ENCODE measurements at places on chromosomes 5 and 9.

DNA sequence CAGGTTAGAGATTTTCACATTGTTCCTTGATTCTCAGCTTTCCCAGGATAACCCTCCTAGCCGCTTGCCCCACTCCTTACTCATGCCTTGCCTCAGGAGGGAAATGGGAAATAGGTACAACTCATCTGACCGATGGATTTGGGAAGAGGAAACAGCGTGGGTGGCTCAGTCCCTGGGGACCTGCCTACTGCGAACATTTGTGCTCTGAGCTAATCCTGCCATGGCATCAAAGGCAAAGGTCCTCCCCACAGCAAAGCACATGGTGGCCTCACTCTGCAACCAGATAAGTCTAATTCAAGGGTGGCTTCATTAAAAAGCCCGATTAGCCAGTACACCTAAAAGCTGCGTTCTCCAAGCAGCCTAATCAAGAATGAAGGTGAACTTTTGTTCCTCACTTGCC lies 82.4 kb upstream of the ADRA1B start:
- no peak for DNase-seq

DNA sequence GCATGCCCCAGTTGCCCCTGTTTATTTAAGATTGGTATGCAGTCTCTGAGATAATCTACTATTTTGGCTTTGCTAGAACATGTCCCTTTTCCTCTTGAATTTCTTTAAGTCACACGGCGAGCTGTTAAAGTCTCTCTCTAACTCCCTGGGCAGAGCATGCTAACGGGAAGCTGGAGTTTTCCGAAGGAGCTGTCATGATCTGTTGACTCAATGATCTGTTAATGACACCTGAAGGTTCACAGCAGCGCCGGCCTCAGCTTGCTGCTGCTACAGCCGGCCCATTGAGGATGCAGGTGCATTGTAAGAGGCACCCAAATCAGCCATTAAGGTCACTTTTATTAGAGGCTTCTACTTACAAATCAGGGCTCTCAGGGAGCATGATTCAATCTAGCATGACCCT lies 1203.4 kb downstream of the MAT2B start:
- no peak for DNase-seq

- DNase-seq = no peak
Measured at GRCh38 chr9:36817160-36817834, 216.8 kb downstream of the PAX5 start.

- peak; percentile 84 for DNase-seq
Measured at GRCh38 chr9:94783102-94783682, 56.7 kb downstream of the AOPEP start.

DNA sequence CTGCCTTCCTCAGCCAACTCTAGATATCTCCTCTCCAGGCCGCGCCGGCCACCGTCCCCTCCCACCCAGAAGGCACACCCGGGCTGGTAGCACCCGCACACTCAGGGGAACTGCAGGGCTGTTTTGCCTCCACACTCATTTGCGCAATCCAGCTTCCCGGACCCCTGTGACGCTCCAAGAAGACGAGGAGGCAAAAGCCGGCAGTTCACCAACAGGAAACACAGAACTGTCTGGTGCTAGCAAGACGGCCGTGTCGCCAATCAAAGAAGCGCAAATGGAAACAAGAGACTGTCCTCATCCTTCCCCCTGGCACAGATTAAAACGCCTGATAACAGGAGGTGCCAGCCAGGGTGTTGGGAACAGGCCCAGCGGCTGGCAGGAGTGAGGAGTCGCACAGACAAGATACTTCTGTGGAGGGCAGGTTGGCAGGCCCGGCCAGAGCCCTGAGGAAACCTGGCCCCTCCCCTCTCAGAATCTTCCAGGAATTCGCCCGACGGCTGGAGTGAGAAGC lies 7.8 kb downstream of the AGPAT2 start:
- DNase-seq = no peak

GRCh38 chr9:32161720-32162119 lies 222.7 kb upstream of the ACO1 start:
- DNase-seq = no peak

- DNase-seq = no peak
Measured at GRCh38 chr9:7784472-7784871, 15.1 kb downstream of the DMAC1 start.

DNA sequence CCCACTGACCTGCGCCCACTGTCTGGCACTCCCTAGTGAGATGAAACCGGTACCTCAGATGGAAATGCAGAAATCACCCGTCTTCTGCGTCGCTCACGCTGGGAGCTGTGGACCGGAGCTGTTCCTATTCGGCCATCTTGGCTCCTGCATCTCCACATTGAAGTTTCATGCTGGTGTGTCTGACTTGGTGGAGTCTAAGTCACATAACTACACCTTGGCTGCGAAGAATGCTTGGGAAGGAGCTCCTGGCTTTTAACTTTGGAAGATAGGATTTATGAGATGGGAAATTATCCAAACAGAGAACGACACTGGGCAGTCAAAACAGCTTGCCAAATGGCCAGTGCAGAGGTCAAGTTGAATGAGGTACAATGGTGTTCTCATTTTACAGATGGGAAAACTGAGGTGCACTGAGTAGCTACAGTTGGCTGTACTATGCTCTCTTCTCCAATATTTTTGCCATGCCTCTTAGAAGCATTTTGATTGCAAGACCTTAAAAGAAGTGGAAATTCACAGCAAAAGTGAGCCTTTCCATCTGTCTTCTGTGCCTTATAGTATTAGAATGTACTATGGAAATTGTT lies 36.7 kb downstream of the CCDC192 start:
- no peak for DNase-seq

DNA sequence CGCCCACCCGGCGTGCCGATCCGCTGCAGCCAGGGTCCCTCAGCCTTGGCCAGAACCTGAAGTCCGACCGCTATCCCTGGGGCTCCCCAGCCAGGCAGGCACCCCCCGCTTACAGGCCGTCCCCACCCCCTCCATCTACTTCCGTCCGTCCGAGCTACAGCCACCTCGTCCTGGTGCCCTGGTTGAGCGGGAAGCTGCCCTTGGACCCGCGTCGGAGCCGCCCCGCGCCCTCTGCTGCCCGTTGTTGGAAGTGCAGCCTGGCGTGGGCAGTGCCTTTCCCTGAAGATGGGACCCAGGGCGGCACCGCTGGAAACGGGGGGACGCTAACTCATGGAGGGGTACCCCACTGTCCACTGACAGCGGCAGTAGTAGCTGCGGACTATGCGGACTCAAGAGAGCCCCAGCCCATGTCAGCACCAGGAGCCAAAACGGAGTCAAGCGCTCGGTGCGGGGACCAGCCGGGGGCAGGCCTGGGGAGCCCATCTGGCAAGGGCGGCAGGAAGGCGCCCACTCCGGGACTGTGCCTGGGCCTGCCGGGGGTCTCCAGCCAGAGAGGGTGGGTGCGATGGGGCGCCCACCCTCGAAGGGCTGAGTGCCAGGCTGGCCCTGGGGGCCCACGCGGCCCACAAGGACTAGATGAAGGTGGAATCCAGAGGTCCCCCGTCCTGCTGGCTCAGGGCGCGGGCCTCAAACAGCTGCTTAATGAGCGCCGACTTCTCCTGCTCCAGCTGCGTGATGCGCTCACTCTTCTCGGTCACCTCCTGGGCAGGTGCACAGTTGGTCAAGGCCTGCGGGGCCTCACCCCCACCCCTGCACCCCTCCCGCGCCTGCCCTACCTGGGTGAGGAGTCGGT lies 6.1 kb downstream of the SAPCD2 start:
- no peak for DNase-seq

DNA sequence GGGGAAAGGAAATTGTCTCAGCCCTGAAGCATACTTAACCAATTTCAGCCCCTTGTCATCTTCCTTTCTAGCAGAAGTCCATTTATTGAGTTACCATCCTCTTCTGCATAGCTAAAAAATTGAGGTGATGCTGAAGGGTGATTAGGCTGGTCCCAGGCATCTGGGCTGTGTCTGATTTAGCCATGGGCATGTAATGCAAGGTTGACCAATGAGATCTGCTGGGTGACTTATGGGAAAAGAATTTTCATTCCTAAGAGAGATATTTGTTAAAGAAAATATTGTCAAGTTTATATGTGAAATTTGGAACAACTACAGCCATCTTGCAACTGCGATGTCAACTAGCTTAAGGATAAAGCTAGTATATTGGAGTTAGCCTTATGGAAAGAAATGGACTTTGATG lies 5.1 kb downstream of the ITGA2 start:
- DNase-seq = no peak

GRCh38 chr9:121349009-121349408 lies 21.0 kb downstream of the STOM start:
- peak; percentile 36 for DNase-seq

GRCh38 chr5:97044052-97044451 lies 98.4 kb downstream of the LIX1 start:
- DNase-seq = no peak

- DNase-seq = no peak
Measured at GRCh38 chr5:139676406-139676805, 28.3 kb downstream of the CXXC5 start.

- no peak for DNase-seq
Measured at GRCh38 chr5:50717651-50718050, 51.2 kb downstream of the PARP8 start.

GRCh38 chr5:152072091-152072490 lies 147.4 kb upstream of the GLRA1 start:
- DNase-seq = peak; percentile 24

DNA sequence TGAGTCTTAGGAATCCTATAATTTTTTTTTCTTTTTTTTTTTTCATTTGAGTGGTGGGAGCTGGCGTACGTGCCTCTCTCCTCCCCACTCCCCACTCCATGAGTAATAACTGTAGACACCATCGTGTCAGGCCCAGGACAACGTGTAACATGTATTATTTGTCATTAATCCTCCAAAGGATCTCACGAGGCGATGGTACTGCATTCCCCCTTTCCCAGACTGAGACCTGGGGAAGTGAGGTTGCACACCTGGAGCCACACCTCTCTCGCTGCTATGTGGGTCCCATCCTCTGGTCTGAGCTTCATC lies 6.1 kb upstream of the IER5L start:
- no peak for DNase-seq

GRCh38 chr5:146494656-146495055 lies 21.3 kb downstream of the GPR151 start:
- no peak for DNase-seq

Data from astrocyte (in vitro differentiated cells and primary cell).